Activated T-helper 1 cell treated with anti-CD3 and anti-CD28 coated beads, Interleukin-2, amount 50 U/mL, for 16 hours (primary cell): ENCODE measurements at places on chromosomes 4 and X.

DNA sequence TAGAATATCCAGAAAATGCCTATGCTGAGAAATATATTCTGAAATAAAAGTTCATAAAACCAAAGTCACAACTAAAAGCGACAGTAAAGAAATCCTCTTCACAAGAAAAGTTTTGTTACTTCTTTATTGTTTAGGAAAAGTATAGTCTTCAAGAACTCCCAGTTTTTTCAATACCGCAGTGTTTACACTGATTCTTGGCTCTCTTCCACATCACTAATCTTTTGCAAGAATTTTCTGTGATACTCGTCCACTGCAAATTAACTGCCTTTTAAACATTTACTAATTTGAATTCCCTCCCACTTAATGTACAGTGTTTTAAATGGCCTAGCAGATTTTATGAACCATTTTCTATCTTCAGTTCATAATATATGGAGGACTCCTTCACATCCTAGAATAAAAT lies 65.1 kb downstream of the HPGDS start:
- DNase-seq: no peak

DNA sequence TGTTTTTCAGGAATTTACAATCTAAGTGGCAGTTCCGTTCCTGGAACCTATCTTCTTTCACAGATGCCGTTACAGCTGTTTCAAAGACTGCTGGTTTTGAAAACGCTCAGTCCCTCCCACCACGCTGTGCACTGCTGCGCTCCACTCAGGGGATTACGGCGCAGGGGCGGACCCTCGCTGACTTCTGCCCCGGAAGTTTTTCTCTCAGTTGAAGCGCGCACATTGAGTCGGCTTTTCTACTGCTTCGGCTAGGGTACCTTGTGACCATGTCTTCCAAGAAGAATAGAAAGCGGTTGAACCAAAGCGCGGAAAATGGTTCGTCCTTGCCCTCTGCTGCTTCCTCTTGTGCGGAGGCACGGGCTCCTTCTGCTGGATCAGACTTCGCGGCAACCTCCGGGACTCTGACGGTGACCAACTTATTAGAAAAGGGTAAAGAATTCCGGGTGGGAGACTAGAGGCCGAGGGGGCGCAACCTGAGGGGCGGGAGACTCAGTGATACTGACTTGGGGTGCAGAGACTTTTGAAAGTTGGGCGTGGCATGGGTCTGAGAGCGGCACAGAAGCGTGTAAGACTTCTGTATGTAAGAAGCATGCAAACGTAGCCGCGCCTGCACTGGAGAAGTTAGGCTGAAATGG lies 597 bp upstream of the NUDT6 start:
- peak; percentile 72 for DNase-seq

DNA sequence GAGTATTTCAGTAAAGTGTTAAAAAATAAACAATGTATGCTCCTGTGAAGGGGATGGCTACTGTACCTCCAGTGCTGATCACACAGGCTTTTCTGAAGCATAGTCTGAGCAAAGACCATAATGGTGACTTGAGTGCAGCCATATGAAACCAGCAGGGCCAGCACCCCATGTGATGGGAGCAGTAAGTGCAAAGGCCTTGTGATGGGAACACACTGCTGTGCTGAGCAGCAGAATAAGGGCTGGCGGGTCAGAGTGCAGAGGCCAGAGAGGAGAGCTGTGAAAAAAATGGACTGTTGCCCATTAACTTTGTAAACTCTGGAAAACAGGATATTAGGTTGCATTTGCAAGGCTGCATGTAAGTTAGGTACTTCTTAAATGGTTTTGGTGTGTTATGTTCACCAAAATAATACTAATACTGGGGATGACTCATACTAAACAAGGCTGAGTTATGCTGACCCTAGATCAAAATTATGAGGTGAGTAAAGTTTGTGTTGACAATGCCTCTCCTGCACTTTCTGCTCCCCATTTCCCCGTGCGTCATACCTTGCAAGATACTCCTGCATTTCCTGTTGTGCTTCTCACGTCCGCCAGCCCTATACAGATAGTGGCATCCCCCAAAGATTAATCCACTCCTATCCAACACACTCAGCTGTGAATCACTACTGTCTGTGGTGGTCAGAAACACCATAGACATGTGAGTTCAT lies 67.0 kb upstream of the FAM9A start:
- no peak for DNase-seq

DNA sequence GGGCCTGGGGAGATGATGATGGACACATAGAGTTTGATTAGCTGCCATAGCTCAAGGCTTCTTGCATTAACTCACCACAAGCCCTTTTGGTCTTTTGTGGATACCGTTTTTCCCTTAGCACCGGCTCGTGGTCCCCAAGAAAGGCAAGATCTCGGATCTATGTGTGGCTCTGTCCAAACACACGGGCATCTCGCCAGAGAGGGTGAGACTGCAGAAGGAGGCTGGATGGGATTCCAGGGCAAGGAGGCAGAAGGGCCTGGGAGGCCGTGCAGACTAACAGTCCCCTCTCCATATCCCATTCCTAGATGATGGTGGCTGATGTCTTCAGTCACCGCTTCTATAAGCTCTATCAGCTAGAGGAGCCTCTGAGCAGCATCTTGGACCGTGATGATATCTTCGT lies 9.5 kb downstream of the USP11 start:
- no peak for DNase-seq

DNA sequence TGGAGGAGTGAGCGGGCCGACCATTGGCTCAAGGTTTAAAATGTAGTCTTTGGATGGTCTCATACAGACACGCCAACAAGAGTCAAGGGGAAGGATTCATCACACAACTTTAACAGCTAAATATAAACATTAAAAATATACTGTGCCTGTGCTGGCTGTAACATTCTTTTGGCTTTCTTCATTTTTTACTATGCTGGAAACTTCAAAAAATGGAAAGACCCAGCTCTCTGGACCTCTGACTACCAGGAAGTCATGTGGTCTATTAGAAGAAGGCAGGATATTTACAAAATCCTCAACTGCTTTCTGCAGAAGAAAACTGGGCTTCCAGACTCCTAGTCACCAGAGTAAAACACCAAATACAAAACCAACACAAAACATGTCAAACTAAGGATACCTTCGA lies 49.8 kb upstream of the KLF3 start:
- DNase-seq: no peak

- no peak for DNase-seq
These were observed 48.8 kb downstream of the PPP2R2C start for GRCh38 chr4:6423575-6423974.

DNA sequence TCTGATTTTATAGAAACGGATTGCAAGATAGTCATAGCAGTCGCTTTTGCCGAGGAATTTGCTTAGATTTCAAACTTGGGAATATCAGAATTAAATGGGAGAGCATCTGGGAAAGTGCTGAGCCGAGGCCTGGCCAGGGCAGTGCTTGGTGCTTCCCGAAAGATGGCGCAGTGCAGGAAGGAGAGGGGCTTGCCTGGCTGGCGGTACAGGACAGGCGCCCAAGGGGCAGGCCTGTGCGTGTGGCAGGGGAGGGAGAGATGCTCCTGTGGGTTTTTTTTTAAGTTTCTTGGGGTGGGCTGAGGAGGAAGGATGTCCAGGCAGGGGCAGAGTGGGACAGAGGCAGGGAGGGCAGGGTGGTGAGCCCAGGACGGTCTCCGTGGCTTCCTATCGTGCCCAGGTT lies 241.1 kb downstream of the AFAP1 start:
- no peak for DNase-seq

DNA sequence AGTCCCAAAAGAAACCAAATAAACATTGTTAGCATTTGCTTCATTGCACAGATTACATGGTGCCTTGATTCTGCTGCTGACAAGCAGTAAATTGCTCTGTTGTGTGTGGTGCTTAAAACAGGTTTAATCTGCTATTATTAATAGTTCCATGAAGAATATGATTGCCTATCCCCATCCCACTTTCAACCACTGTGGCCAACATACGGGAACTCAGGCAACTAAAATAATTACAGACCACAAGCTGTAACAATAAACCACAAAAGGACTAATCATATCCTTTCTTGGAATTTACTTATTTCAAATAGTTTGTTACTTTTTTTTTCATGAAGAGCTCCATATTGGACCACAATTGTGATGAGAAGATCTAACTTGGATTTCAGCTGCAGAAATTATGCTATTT lies 131.5 kb downstream of the PACRGL start:
- DNase-seq: no peak

- DNase-seq: no peak
These were observed 9.5 kb downstream of the HHIP start for GRCh38 chr4:144655491-144655890.

GRCh38 chr4:107261241-107261874 lies 225.2 kb upstream of the DKK2 start:
- no peak for DNase-seq

DNA sequence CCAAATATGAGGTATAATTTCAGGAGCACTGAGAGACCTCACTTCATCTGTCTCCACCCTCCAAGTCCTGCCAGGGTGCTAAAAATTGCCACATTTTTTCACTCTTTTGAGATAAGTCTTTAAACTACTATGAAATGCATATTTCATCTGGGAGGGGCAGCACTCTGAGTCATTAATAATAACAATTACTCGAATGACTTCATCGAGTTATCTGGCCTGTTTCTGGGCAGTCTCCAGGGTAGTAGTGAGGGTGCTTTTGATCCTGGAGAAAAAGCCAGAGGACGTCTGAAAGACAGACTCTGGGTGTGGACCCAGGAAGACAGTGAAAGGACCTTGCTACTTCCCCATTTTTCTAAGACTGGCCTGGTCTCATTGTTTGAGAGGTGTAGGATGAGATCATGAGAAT lies 42.3 kb upstream of the SRD5A3 start:
- DNase-seq: no peak

DNA sequence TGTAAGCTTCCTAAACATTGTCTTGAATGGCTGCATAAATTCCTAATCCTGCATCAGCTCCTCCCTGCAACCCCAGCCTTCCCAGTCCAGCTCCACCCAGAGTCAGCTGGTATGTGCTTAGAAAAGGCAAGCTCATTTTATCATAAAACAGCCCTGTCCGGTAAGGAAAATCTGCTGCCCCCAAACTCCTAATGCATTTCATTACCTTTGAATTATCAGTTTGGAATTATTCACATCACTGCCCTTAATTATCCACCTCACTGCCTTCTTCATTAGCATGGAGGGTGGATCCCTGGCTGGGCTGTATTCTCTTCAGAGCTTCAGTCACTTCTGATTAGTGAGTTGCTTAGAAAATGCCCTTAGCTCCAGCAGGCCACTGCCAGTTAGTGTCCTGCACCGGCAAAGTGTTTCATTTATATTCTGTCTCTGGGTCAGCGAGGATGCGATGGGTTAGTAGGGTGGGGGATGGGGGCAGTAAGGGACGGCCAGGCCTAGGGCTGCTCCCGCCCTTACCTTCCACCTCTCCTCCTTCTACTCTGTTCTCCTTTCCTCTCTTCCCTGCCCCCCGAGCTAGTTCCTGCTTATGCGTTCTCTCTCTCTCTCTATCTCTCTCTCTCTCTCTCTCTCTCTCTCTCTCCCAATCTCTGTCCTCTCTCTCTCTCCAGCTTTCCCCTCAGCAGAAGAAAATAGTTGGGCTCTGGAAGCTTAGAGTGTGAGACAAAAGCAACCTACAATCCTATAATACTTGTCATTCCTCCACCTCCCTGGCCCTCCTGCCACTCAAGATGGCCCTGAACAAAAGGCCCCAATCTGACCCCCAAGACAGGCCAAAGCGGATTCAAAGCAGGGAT lies 174.8 kb upstream of the KLF3 start:
- DNase-seq: no peak

DNA sequence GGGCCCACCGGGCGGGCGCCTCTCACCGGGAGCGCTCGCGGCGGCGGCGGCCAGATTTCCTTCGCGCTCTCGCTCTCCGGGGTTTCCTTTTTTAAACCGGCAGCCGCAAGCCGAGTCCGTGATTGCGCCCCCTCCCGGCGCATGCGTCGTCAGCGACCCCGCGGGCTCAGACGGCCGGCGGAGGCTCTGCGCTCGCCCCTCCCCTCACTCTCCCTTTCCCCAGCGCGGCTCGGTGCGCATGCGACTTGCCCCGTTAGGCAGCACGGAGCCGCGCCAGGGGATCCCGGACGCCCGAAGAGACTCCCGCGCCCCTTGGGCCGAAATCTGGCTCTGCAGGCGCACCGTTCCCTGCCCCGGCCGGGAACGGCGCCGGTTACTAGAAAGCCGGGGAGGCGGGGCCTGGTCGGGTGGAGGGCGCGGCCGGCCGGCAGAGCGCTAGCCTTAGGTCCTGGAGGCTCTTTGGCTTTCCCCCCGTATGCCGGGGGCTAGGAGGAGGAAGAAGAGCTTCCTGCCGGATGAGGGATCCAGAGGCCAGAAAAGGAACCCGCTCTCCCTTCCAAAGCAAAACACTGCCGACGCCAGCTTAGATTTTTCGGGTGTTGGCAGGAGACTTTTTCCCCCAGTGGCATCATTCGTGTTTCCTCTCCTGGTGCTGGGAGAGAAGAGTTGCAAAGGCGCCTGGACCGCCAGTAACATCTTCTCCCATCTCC lies at the start of gene CLOCK:
CLOCK (minus strand) TSS at position 154 of the 710 bp plus-strand sequence. CDS start 64,124 bp downstream, outside the sequence.
- peak; percentile 76 for DNase-seq

GRCh38 chrX:18617407-18617750 lies 54.5 kb downstream of the RS1 start:
- DNase-seq: no peak

GRCh38 chr4:115110191-115111181 lies 2.9 kb downstream of the NDST4 start:
- DNase-seq: no peak

DNA sequence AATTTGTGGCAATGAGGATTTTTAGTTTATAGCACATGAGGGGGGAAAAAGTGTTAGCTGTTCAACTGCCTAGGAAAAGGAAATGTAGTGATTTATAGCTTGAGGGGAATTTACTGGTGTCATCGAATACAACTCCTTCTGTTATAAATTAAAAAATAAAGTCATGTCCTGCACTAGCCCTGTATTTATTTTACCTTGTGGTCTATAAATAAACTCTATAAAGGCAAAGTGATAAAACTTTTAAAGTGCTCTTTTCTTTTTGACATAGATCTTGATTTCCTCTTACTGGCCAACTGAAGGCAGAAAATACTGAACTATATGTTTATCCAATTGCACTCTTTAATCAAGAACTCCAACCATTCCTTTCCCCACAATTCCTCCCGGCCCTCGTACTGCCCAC lies 672.1 kb upstream of the SLIT2 start:
- DNase-seq: no peak

- DNase-seq: no peak
These were observed 451.3 kb downstream of the TLL1 start for GRCh38 chr4:166324321-166324720.

GRCh38 chr4:172352356-172352755 lies 539.2 kb downstream of the GALNTL6 start:
- DNase-seq: no peak

DNA sequence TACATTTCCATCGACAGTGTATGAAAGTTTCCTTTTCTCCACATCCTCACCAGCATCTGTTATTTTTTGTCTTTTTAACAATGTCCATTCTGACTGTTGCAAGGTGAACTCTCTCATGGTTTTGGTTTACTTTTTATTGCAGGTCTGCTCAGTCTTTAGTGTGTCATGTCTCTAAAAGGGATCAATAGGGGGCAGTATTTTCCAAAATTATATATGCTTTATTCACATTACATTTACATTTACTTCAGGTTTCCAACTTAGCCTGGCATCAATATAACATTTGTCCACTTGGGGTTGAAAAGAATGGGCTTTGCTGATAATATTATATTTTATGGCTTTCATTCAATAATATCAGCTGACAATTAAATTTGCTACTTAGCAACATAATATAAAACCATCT lies 265.0 kb upstream of the SLITRK2 start:
- DNase-seq: no peak
